ENCODE measurements at places on chromosomes 6 and 20.

DNA sequence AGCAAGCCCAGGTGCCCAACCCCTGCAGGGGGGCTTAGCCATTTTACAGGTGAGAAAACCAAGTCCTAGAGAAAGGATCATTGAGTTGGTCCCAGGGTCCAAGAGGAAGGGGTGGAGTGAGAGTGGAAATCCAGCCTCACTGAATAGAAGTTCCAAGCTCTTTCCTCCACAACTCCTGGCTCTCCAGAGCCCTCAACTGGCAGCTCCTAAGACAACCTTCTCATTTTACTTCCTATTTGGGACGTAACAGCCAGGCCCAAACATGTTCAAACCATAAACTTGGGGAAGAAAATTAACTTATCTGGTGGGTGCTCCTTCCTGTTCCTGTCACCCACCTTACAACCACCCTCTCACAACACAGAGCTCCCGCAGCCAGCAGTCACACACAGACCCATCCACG is 57.9 kb downstream of the PRND start:
- DNase-seq: no peak

DNA sequence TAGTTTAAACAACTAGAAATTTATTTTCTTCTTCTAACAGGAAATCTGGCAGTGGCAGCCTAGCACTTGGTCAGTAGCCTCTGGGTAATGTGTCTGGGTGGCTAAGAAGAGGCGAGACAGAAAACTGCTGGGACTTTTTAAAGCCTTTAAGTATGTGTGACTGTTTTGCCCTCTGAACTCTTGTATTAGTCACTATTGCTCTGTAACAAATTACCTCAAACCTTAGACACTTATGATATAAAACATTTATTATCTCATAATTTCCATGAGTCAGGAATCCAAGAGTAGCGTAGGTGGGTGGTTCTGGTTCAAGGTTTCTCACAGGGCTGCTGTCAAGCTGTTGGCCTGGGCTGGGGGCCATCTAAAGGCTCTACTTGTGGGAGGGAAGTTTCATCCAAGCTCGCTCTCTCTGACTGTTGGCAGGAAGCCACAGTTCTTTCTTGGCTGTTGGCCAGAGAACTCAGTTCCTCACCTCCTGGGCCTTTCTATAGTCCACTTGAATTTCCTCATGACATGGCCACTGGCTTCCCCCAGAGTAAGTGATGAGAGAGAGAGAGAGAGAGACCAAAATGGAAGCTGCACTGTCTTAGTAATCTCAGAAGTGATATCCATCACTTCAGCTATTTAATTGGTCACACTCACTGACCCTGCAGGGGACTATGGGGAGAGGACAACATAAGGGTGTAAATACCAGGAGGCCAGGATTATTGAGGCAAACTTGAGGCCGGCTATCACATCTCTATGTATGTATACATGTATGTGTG is 17.4 kb upstream of the TBC1D22B start:
- peak; percentile 99 for DNase-seq

DNA sequence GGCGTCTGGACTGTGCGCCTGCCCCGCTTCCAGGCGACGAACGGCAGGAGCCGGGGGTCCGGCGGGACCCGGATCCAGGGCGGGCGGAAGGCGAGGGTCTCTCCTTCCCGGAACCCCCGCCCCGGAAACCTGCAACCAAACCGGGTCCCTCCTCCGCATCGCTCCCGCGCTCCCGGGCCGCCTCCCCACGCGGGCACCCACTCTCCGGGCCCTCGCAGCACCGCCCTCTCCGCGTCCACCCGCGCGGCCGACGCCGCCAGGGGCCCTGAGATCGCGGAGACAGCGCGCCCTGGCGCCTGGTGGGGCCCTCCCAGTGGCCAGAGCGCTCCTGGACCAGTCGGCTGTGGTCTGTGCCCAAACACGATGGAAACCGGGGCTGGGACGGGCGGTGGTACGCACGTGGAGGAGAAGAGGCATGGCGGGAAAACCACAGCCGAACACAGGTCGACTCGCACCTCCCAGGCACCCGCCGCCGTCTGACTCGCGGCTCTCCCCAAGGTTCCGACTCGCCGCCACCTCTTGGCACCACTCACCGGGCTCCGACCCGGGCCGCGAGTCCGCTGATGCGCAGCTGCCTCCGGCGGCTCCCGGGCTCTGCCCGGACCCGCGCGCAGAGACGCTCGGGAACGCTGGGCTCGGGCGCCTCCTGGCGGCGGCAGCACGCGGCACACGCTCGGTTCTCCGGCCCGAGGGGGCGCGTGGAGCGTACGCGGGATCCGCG is 7.9 kb downstream of the NKX2-2 start:
- DNase-seq: peak; percentile 64

GRCh38 chr6:28212510-28213212 is 12.4 kb upstream of the ZSCAN9 start:
- DNase-seq: peak; percentile 90

Data from M059J (cell line).